Dermis blood vessel endothelial cell (primary cell): ENCODE measurements at places on chromosomes 4 and X. TPM values are rescaled to one million over a fixed set of nuclear protein-coding genes. Genes with fewer than 3 reads are reported as not detected.

DNA sequence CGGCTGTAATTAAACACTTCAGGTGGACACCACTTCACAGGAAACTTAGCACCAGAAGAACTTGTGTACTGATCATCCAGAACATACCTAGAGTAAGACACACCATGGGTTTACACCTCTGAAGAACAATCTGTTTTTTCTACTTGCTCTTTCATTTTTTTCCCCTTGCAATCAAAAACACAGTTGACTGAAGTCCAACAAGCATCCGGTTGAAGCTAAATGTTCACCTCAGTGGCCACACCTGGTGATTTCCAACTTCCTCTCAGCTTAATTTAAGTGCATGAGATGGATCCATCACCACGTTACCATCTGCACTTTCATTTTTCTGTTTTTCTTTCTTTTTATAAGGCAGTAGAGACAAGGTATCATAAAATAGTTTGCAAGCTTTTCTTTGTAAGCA, 4.9 kb upstream of the TXK start:
- DNase-seq: no peak

The CAPN6 gene
- not detected in 2 replicates for total RNA-seq

DNA sequence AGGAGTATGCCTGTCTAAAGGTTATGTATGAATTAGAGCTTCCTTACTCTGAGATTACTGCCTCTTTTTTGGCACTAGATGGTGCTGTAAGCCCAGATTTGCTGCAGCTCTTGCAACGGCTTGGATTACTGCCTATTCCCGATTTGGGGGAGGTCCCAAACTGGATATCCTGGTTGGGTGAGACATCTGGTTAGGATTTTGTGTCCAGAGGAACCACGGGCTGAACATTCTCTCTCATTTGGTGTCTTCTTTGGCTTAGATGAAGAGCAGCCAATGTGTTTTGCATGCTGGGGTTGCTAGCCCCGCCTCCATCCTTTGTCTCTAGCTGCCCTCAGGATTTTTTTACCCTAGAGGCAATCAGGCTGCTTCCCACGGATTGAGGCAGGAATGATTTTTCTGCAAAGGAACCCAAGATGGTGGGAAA, 31.9 kb downstream of the F8A1 start:
- peak; percentile 67 for DNase-seq

The RAB41 gene
- not detected in 2 replicates for total RNA-seq

GRCh38 chr4:1989533-1990347, 19.0 kb downstream of the NELFA start:
- no peak for DNase-seq

- DNase-seq: no peak
Observed at GRCh38 chr4:26884026-26884425, 23.4 kb downstream of the STIM2 start.

DNA sequence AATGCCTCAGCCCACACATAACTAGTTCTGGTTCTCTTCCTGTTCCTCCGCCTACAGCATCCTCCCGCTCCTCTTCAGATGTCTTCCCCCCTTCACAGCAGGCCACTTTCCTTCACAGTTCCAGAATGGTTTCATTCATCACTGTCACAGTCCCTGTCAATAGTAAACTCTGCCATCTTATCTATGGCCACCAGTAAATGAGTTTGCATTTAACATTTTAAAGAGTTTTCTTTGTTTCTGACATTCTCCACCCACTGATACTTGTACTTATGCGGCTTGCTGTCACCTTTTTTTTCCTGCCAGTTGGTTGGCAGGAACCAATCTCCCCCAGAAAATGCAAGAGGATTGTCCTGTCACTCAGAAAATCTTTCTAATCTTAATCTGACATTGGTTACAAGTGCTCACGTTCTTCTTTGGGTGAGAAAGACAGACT, 114.1 kb downstream of the GLUD2 start:
- no peak for DNase-seq

GRCh38 chr4:174036111-174036510, 247.4 kb downstream of the FBXO8 start:
- peak; percentile 2 for DNase-seq

GRCh38 chr4:161581262-161582230, 582.3 kb downstream of the FSTL5 start:
- no peak for DNase-seq

The MAGEA9B gene
- not detected in 2 replicates for total RNA-seq

GRCh38 chr4:80138551-80139538, 58.5 kb upstream of the PRDM8 start:
- DNase-seq: no peak

- DNase-seq: peak; percentile 7
Observed at GRCh38 chr4:42501624-42502401, 104.5 kb downstream of the SHISA3 start.

- no peak for DNase-seq
Observed at GRCh38 chrX:23235051-23235450, 99.6 kb upstream of the PTCHD1 start.

- no peak for DNase-seq
Observed at GRCh38 chr4:1330761-1331590, 16.0 kb upstream of the UVSSA start.

The REST gene
- 31.8 and 46.5 TPM in 2 replicates for total RNA-seq

DNA sequence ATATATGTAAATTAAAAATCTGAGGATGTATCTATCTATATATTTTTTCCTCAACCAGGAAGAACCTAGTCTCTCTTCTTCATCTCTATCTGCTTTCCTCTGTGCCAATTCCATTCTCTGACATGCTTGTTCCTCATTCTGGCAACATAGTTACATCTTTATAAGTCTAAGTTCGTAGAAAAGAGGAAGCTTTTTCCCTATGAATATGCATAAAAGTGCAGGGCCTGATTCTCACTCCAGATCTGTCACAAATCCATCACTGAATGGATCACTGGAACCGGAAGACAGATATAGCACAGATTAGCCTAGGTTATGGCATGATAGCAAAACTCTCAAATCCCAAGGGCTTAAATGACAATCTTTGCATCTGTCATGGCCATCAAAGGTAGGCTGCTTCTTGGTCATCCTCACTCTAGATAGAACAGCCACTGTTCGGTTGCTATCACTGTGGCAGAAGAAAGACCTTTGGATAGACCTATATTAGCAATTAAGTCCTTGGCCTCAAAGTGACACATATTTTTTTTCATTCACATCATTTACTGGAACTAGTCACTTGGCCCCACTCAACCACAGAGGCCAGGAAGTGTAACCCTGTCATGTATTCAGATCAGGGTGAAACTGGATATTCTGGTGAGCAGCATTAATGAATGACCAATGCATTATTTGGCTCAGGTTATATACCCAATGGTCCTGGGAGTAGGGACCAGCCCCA, 22.2 kb downstream of the DTHD1 start:
- no peak for DNase-seq

The GALNTL6 gene
- total RNA-seq: not detected in 2 replicates

DNA sequence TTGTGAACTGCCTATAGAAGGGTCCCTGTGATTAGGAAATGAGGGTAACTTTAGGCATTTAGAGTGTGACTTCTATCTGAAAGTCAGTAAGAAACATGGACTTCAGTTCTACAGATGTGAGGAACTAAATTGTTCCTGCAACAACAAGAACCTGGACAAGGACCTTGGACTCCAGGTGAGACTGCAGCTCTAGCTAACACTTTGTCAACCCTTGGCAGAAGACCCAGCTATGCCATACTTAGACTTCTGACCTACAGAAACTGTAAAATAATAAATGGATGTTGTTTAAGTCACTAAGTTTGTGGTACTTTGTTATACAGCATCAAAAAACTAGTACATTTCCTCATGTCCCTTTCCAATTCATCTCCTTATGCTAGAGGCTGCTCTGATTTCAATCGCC, 580.8 kb downstream of the IQCM start:
- DNase-seq: no peak

The RHOXF1 gene
- total RNA-seq: not detected in 2 replicates
